ENCODE measurements at places on chromosomes 3 and 15.

DNA sequence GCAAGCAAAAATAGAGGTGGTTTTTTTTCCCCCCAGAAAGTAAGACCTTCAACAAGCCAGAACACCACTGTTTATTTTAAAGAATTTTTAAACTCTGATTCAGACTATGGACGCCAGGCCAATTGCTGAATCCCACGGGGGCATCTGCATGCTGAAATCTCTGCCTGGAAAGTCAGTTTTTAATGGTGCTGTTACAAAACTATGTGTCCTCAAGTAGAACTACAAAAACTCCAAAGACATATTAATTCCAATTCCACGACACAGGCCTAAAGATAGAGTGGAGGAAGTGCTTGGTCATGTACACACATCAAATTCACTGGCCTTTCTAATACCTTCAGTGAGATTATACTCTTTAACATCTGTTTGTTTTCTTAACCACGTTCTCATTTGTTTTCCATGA is 490.5 kb upstream of the NR2F2 start:
- DNase-seq, result no peak

DNA sequence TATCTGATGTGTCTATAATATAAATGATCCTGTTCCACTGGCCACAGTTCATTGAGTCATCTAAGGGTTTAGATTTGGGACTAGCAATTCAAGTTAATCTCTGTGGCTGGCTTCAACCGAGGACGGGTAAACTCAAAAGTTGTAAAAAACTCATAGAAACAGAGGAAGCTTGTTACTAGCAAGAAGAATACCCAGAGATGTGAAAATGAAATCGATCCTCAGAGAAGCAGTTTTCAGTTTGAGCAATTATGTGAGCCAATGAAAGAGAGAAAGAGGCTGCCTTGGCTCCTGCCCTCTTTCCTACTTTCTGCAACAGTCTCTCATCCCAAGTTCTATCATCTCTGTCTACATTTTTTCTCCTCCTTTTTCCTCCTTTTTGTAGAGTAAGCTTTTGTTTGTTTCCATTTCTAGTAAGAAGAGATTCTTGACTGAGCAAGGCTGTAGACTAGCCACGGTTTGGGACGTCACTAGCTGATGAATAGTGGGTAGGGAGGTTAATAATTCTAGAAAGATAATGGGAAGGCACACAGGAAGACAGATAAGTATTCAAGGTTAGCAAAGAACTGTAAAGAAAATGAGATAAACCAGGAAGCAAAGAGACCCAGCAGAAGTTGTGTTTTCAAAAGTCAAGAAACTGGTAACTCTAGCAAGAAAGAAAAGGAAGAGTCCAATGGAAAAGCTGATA is 298.9 kb upstream of the NR2F2 start:
- no peak for DNase-seq

DNA sequence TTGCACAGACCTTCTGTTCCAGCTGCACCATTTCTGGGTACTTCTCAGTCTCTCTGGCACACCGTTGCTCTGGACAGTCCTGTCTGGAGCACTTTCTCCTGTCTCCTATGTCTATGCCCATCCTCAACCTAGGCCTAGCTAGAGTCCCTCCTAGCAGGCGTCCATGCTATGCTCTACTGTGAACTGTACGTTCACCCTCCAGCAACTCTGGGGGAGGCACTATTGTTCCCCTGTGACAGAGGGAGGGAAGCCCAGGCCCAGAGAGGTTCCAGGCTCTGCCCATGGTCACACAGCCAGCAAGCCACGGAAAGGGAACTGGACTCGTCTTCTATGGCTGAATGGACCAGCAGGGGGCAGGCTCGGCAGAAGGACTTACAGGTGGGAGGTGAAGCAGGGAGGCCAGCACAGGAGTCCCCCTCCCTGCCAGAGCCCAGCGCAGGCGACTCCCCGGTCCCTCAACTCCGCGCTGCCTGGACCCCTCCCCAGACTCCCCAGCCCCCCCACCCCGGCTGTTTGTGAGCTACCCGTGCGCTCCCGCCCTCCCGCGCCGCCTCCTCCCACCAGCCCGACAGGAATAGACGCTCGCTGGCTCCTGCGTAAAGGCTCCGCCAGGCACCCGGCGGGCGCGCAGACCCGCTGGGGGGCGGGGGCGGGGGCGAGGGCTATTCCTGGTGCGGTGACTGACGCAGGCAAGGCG is 1.7 kb upstream of the LINGO1 start:
- DNase-seq, result peak; percentile 15

DNA sequence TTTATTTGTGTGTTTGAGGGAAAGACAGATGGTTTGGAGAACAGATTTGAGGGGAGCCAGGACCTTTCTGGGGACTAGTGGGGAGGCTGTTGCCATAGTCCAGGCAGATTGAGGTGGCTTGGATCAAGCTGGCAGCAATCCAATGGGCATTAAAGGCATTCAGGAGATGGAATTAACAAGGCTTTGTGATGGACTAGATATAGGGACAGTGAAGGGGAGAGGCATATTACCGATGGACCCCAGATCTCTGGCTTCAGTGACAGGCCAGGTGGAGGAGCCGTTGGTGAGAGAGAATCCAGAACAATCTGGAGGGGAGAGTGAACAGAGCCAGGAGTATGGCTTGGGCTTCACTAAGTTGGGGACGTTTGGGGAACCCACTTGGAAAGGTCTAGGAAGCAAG is 124.8 kb downstream of the EEFSEC start:
- no peak for DNase-seq
